Glutamatergic neuron (in vitro differentiated cells): ENCODE measurements at places on chromosomes 3 and 15.

DNA sequence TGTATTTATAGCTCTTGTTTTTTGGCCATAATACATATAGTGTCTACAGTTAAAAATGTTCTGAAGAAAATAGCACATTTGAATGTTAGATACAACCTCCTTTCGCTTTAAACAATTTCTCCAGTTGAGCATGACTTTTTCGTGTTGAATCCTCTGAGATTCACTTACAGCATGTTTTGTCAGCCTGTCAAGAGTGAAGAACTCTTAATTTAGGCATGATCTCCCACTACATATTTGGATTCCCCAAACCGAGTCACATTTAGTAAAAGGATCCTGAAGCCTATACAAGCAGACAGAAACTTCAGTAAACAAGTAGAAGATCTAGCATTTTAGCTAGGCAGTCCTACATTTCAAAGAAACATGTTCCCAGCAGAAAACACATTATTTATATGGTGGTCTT, 796.6 kb downstream of the MCTP2 start:
- no peak overlapping the region for H3K4me3 ChIP-seq
- H3K27ac ChIP-seq, result no peak overlapping the region
- H3K4me1 ChIP-seq, result no peaks in the 10 kb centered on the region
- H3K27me3 ChIP-seq, result no peaks in the 10 kb centered on the region
- no peak for DNase-seq

DNA sequence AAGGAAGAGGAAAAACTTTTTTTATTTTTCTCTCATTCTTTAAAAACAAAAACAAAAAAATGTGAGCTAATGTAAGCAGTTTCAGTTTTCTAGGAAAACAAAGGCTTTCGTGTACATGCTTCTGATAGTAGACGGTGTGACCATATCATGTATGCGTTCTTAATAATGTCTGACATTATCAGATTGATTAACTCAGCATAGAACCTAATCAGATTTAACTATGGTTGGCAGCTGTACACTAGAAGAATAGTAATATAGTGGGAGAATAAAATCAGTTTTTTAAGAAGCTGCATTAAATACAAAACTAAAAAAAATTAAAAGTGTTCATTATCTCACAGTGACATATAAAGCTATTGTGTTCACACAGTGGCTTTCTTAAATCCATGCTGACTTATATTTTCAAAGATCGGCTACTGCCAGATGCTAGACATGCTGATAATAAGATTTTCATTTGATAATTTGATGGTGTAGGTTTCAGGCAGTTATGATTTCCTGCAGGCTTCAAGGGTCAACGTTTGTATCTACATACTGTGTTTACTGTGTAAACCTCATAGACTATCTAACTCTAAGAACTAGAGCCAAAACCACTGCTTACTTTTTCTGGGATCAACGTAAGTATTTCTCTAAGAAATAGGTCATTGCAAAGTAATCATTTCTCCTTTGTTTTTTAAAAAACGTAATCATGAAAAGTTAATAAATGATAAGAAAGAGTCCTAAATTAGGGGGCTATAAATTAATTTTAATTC, 74.0 kb downstream of the UBE2E2 start:
- no peaks in the 10 kb centered on the region for H3K36me3 ChIP-seq
- no peaks in the 10 kb centered on the region for H3K27me3 ChIP-seq
- no peaks in the 10 kb centered on the region for H3K4me1 ChIP-seq
- no peak overlapping the region for H3K4me3 ChIP-seq
- no peak overlapping the region for H3K27ac ChIP-seq
- no peak for DNase-seq

DNA sequence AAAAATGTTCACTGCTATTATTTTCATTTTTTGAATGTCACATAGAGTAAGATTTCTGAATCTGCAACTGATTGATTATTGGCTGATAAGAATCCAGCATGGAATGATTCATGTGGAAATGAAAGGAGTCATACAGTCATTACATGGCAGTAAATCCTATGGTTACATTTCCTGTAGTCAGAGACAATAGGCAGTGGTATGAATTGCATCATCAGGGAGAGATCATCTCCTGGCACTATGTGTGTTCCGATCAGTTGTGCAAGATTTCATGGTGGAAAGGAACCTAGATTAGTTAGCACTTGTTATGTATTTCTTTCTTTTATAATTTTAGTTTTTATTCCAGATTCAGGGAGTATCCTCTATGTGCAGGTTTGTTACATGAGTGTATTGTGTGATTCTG, 38.8 kb downstream of the SLC12A1 start:
- no peak for DNase-seq
- no peak overlapping the region for H3K4me3 ChIP-seq
- no peaks in the 10 kb centered on the region for H3K36me3 ChIP-seq

DNA sequence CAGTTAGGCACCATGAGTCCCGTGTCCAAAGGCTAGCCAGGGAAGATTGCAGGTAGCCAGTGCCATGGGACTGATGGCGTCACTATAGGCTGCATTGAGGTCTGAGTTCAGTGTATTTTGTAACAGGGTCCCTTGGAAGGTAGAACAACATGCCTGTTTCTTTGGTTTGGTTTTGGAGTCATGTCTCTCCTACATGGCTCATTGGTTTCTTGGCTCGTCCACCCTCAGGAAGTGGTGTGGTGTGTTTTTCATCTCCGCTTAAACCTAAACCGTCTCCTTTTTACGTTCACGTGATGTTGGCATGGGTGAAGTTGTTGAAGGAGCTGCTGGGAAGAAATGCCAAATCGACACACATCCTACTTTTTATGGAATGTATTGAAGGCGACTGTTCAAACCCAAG, 71.6 kb downstream of the FLNB start:
- DNase-seq, result no peak
- H3K36me3 ChIP-seq, result peaks cover 7% of the 10 kb centered on the region
- H3K27ac ChIP-seq, result no peak overlapping the region
- peaks cover 11% of the 10 kb centered on the region for H3K4me1 ChIP-seq
- H3K4me3 ChIP-seq, result no peak overlapping the region

- peaks cover 3% of the 10 kb centered on the region for H3K4me1 ChIP-seq
- no peak overlapping the region for H3K27ac ChIP-seq
- H3K36me3 ChIP-seq, result peaks cover 12% of the 10 kb centered on the region
- no peak for DNase-seq
- no peak overlapping the region for H3K4me3 ChIP-seq
- H3K27me3 ChIP-seq, result peaks cover 4% of the 10 kb centered on the region
Measured at GRCh38 chr3:45571969-45572368, 22.6 kb upstream of the LIMD1 start.

DNA sequence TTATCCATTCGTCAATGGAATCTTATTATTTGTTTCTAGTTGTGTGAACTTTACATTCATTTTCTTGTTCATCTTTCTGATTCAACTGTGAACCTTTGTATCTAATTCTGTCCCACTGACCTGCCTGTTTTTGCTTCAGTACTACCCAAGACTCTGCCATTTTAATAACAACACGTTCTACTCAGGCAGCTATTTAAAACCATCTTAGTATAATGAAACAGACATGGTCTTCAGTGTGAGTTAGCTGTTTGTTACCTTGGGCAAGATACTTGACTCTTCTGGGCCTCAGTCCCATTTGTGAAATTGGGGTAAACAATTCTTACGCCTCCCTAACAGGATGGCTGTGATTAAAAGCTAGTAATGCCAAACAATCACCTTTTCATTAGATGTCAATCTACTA, 1.6 kb downstream of the BTBD1 start:
- no peak for DNase-seq
- H3K4me1 ChIP-seq, result peaks cover 5% of the 10 kb centered on the region
- H3K27me3 ChIP-seq, result no peaks in the 10 kb centered on the region
- peak overlapping the region; percentile 6 for H3K27ac ChIP-seq
- H3K4me3 ChIP-seq, result peak overlapping the region; percentile 81
